ENCODE measurements at places on chromosomes 6 and 20. TPM values are rescaled to one million over a fixed set of nuclear protein-coding genes. Genes with fewer than 3 reads are reported as not detected.
A peak's percentile ranks its signal among the peaks of the same experiment; 100 is the strongest.

DNA sequence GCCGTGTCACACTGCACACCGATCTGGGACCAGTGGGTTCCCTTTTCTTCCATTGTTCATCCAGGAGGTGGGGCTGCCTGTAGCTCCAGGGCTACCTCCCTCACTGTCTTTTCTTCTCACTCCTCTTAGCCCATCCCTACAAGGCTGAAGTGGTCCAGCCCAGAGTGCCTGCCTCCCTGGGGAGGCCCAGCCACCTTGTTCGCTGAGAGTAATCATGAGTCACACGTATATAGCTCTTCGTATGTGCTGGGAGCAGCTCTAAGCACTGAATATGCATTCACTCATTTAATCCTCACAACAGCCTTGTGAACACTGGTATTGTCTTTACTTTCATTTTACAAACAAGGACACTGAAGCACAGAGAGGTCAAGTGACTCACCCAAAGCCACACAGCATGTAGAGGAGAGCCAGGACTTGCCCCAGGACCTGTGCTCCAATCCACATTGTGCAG lies 14.7 kb upstream of the CCDC167 start:
- no peak for DNase-seq

MEI4 gene
- not detected for total RNA-seq

- peak; percentile 86 for DNase-seq
Measured at GRCh38 chr6:35343092-35343834, 905 bp downstream of the PPARD start.

GRCh38 chr6:119079283-119079809 lies 882 bp upstream of the FAM184A start:
- DNase-seq, result no peak

GRCh38 chr6:2102966-2103365 lies 142.4 kb downstream of the GMDS start:
- DNase-seq, result no peak

LGSN gene
- 0.26 TPM for total RNA-seq

SLC17A3 gene
- not detected for total RNA-seq

DNA sequence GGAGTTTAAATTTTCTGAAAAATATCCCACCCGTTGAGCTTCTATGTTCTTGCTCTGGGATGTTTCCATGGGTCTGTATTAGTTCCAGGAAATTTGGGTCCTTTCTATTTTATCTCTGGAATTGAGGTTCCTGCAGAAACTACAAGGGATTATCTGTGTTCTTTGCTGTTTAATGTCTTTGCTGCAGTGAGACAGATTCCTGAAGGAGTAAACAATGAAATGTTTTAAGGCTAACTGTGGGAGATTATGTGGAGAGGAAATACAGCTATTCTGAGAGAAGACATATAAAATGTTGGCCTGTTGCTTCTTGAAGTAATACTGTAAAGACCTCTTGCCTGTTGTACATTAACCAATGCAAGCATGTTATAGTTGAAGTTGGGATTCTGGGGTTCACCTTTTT lies 43.5 kb downstream of the SAMD5 start:
- no peak for DNase-seq

DNA sequence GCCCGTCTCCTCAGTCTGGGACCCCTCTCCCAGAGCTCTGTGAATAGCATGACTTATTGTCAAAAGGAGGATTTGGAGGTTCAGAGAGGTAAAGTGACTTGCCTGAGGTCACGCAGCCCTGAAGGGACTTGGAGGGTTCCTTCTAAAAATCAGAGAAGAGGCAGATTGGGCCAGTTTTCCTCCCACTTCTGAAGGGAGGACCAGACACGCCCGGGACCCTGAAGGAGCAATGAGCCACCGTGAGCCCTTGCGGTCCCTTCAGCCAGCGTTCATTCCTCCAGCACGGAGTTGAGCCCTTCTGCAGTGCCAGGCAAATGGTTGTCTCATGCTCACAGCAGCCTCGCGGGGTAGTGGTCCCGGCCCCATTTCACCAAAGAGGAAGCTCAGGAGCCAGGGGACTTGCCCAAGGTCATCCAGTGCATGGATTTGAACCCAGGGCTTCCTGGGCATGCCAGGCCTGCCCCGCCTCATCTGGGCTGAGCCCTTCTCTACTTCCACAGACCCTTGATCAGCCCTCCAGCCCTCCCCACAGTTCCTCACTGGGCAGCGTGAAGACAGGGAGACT lies 7.4 kb downstream of the SRC start:
- DNase-seq, result peak; percentile 54

DNA sequence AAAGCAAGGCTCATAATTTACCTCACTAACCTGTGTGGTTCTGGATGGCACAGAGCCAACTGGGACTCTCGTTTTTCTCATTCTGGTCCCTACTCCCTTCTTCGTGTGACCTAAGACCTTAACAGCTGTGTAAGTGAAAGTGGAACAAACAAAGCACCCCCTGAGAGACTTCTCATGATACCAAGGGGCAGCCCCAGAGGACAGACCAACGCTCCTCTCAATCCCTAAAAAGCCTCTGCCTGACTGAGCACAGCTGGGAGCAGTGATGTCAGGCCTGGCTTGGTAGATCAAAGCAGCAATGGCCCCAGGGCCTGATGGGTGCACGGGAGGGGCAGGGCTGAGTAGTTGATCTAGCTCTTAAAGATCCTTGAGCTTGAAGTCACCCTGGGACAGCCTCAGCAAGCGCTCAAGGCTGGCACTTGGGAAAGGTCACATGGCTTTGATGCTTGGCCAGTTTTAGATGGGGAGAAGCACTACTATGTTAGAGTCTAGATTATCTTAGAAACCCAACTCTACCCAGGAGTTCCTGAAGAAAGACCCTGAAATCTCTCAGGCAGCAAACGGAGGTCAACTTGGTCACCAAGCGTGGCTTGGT lies 16.2 kb upstream of the TGM2 start:
- no peak for DNase-seq

- DNase-seq, result no peak
Measured at GRCh38 chr6:129251669-129252376, 368.9 kb downstream of the LAMA2 start.

ABHD16B gene
- total RNA-seq, result not detected

- DNase-seq, result no peak
Measured at GRCh38 chr6:106751501-106752252, 122.3 kb downstream of the QRSL1 start.

- DNase-seq, result peak; percentile 80
Measured at GRCh38 chr6:170129691-170130171, 161.1 kb downstream of the DLL1 start.

DNA sequence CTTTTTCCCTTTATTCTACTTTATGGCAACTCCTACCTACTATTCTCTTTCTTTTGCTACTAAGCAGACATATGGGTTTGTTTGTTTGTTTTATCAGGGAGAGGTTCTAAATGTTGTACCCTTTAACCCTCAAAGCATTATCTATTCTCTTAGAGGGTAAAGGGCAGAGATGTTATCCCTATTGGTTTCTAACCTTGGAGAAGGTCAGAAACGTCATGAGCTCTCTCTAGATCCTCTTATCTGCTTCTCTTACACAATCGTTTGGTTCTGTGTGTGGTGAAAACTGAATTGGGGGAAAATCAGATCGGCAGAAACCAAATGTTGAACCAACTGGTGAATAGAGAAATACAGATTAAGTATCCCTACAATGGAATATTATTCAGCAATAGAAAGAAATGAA lies 6.4 kb upstream of the MPC1 start:
- DNase-seq, result no peak

GRCh38 chr20:49916146-49917002 lies 1.0 kb upstream of the SPATA2 start:
- DNase-seq, result no peak
